ENCODE measurements at places on chromosomes 1 and 21.

- no peak for DNase-seq
Observed at GRCh38 chr21:43593078-43593477, 66.2 kb downstream of the HSF2BP start.

DNA sequence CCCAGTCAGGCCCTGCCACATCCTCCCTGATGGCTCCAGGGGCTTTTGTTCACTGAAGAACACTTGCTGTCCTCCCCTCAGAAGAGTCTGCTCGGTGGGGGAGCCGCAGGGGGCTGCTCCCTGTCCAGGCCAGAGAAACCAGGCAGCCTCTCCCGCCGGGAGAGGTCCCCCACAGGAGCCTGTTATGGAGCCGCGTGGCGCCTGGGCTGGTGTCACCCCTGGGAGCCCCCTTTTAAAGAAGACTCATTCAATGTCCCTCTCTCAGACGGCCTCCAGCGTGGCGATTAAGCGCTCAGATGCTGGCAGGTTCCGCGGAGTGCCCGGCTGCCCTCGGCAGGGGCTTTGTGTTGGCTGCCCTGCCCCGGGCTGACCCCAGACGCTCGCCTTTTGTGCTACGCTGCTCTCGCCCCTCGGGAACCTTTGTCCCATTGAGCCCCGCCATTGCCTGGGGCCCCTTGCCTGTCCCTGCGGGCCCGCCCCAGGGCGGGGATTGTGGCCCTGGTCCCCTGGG lies 43.1 kb downstream of the SKI start:
- DNase-seq, result no peak

GRCh38 chr1:186214791-186215190 lies 160.3 kb downstream of the TPR start:
- no peak for DNase-seq

GRCh38 chr1:117540532-117540931 lies 65.3 kb upstream of the TENT5C start:
- DNase-seq, result no peak

DNA sequence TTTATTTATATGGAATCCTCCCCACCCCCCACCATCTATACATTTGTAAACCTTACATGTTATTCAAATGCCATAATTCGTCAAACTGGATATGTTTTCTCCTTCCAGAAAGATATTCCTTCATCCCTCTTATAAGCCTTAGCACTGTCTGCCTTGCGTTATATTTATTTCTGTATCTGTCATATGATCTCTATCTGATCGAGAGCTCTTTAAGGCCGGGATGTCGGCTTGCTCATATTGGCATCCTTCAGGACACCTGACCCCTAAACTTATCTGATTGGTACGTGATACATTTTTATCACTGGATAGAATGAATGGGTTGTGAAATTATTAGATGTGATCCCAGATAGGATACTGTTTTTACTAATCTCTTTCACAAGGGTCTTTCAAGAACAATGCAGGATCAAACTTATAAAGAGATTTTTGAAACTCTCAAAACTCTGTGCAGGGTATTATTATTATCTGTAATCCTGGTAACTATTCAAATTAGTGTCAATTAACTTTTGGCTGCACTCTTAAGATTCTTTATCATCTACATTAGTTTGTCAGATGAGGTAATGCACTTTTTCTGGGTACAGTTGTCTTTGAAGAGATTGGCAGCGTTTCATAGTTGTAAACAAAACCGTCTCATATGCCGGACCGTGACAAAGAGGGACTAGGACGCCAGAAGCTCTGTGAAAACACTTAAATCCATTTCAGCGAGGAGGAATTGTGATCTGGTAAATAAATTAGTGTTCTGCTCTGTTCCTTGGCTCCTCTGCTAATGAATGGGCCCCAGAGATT lies 152.0 kb downstream of the KIF26B start:
- no peak for DNase-seq
